Activated T-cell treated with anti-CD3 and anti-CD28 coated beads for 24 hours (primary cell): ENCODE measurements at places on chromosomes 12 and 14.

DNA sequence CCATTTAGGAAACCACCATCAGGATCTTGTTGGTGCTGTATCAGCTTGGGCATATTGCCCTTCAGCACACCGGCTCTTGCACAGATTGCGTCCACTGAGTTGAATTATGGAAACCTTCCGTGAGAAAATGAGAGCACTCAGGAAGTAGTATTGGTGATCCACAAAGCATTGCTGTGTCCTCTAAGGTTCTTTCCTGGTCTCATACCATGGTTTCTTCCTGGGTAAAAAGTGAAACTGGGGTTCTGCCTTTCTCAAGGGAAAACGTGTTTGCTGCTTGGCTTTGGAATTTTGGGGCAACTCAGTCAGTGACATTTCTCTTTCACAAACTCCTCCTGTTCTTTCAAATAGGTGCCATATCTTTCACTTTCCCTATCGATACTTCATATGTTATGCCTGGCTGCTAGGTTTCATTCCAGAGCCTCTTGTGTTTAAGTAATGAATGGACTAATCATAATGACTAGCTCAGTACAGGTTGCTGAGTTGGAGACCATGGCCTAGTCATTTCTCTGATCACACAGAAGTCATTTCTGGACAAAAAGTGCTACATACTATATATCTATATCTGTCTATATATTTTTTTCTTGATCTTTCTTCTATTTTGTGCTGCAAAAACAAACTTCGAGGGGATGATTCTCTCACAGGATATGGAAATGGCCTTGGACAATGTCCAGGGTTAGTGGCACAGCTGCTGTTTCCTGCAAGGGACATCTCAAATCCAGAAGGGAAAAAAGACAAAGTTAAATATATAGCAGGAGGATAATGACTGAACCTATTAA, 423.4 kb downstream of the ZFP36L1 start:
- no peak for DNase-seq

DNA sequence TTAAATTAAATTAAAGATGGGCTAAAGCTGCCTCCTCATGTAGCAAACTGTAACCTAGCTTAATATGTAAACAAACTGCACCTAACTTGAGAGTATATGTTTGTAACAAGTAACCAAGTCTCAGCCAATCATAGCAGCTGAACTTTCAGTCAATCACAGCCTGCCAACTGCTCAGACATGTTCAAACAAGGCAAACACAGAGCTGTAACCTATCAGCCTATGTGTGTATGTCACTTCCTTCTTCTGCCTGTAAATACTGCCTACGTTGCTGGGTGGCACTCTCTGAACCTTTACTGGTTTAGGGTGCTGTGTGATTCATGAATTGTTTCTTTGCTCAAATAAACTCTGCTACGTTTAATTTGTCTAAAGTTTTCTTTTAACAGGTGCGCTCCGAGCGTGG, 2.9 kb downstream of the SERPINA6 start:
- no peak for DNase-seq

- DNase-seq = no peak
These were observed 81.9 kb upstream of the ZFP36L1 start for GRCh38 chr14:68874746-68875155.

DNA sequence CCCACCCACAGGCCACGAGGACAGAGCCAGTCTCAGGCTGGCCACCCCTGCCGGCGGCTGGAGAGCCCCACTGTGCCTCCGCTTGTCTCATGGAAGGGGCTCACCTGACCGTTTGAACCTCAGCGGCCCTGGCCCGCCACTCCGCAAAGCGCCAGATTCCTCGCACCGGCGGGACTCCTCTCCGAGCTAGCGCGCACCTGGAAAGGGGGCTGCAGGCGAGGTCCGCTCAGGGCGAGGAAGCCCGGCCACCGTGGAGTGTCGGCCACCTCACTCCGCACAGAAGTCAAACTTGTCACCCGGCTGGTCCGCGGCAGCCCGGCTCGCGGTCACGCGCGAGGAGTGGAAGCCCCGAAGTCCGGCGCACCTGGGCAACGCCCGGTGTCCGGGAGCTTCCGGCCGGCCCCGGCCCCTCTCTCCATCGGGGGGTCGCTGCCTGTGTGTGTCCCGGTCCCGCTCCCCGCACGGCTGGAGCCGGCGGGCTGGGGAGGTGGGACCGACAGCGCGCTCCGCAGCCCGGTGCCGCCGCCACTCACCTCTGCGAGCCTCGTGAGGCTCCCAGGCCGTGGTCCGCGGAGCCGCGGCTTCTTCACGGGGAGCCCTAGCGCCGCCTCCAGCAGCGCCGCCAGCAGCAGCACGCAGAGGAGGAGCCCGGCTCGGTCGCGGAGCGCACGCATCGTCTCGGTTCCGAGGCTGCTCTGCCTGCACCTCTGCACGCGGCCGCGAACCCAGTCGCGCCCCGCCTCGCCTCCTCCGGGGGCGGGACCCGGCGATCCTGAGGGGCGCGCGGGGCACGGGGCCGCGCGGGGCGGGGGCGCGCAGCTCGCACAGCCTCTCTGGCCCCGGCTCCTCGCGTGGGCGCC, at the start of gene ISM2:
TSS of gene ISM2 (minus strand) at position 697 of the 860 bp plus-strand sequence. CDS start at position 674, 23 bp downstream.
- peak; percentile 28 for DNase-seq

GRCh38 chr14:54699735-54700134, 132.8 kb downstream of the SAMD4A start:
- no peak for DNase-seq
